ENCODE measurements at places on chromosomes 16 and 17. TPM values are rescaled to one million over a fixed set of nuclear protein-coding genes. Genes with fewer than 3 reads are reported as not detected.

DNA sequence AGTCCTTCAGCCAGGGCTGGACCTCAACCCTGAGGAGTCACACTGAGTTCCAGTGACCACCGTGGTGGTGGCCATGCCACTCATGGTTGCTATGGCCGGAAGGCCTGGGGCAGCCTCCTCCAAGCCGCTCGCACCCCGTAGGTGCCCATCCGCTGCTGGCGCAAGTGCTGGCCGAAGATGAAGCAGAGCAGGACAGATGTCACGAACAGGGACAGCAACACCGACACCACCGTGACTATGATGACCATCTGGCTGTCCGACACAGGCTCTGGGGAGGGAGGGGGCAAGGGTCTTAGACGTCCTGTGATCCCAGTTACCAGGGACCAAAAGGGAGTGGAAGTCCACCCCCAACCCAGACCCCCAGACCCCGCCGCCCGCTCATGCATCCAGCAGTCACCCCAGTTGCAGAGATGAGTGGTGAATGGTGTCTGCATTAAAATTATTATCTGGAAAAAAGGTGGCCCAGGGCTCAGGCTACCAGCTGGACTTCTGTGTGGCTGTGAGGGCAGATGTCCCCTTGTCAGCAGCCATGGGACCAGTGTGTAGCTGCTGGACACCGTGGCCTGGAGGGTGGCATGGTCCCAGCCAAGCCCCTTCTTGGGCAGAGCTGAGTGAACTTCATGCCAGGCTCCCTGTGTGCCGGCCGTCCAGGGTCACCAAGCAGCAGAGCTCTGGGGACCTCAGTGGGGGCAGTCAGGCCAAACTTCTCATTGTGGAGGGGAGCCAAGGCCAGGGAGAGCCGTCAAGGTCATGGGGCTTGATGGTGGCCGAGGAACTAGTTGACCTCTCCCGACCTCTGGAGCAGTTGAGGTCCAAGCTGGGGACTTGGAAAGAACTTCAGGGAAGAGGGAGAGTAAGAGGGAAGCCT is 4.7 kb downstream of the PRR29 start:
- DNase-seq, result no peak

DNA sequence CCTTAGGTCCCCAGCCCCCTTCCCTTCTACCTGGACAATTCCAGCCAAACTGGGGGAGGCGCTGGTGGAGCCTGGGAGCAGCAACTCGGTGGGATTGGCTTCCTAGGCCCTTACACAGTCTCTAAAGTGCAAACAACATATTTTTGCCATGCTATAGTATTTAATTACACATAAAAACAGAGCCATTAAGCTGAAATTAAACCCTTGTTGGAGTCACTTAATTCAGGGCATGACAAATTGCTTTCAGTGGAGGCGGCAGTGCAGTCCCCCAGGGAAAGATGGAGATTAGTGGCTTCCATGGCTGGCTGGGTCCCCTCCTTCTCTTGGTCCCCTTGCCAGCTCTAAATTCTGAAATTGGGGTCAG is 17.3 kb downstream of the IGFBP4 start:
- DNase-seq, result no peak

Gene PRR35
- total RNA-seq, result not detected

DNA sequence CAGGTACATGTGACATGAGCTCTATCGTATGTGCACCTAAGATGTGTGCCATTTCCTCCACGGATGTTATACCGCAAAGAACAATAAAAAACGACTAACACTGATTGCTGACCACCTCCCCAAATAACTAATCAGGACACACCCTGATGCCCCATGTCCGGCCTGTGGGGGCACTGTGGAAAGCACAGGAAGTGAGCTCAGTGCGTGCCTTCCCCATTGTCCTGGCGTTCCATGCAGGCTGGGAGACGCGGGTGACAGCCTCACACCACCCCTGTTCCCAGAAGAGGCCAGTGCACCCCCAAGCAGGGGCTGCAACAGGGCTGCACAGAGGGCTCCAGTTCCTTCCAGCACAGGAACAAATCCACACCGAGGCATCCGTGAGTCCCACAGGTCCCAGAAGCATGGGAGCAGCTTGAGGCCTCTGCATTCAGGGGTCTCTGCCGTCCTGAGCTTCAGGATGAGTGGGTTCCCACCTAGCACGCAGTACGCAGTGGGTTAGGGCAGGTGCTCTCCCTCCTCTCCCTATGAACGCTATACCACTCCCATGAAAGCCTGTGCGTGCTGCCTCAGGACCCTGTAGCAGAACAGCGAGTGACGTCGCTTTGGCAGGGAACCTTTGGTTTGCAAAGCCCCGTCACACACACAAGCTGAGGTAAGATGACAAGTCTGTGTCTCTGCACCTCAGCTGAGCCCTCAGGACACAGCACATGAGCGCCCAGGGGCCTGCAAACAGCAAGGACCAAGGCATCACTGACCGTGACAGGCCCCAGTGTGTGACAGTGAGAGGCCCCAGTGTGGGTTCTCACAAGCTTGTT is 117.7 kb downstream of the ZNF778 start:
- no peak for DNase-seq

DNA sequence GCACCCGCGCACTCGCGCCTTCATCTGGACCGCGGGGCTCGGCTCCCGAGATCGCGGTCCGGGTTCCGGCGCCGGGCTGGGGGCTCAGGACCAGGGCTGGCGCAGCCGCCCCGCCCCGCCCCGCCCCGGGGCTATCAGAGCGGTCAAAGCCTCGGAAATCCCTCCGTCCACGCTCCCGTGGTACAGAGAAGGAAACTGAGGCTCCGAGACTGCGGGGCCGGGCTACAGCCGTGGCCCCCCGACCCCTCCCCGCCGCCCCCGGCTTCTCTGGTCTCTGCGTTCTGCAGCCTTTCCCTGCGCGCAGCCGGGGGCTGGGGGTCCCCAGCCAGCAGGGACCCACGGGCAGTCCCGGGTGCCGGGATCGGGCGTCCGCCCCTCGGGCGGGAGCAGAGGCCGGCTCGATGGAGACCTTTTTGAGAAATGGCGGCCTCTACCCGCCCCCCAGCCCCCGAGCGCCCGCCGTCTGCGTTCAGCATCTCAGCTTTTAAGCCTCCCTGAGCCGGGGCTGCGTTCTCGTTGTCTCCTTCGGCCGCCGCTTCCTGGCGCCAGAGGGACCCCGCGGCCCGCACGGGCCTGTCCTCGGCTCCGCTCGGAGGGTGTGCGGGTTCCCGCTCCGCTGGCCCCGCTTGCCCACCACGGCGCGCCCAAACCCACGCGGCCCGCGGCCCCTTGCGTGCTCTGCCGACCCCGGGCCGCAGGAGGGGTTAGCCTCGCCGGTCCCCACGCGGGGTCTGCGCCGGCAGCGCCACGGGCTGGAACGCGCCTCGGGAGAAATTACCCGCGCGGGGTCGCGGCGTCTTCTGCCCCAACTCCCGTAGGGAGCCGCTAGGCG is 1.5 kb upstream of the NPTX1 start:
- no peak for DNase-seq

- peak; percentile 34 for DNase-seq
Measured at GRCh38 chr16:87065446-87066132, 251.6 kb downstream of the C16orf95 start.

Gene HOXB1
- total RNA-seq, result 0.31 TPM

Gene KRTAP4-6
- not detected for total RNA-seq

Gene PRR29
- total RNA-seq, result 3.5 TPM

DNA sequence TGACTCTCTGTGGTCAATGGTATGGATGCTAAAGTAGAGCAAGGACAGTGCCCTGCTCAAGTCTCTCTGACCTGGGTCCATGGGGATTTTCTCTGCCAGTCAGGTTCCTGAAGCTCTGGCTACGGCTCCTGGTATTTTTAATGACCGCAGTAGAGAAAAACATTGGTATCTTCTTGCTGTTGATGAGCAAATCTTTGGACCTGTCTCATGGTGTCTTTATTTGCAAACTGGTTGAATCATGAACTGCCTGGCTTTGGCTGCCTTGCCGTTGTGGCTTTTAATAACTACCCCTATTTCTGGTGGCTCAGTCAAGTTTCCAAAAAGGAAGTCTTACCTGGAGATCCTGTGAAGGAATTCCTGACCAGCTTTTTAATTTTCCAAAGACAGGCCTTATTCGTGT is 8.7 kb downstream of the FAM234A start:
- DNase-seq, result no peak

DNA sequence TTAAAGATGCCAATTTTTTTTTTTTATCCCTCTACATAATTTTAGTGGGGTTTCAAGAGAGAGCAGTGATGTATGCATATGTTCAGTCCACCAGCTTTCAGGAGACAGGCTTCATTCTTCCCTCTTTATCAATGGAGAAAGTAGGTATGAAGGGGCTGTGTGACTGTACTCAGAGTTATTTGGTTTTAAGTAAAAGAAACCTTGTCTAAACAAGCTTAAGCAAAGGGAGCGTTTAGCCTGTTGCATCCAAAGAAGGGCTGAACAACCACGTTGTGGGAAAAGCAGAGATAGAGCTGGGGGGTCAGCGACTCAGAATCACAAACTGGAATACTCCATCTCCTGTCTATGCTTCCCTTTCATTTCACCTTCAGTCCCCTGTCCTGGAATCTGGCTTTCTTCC is 50.4 kb upstream of the HAS3 start:
- DNase-seq, result no peak

DNA sequence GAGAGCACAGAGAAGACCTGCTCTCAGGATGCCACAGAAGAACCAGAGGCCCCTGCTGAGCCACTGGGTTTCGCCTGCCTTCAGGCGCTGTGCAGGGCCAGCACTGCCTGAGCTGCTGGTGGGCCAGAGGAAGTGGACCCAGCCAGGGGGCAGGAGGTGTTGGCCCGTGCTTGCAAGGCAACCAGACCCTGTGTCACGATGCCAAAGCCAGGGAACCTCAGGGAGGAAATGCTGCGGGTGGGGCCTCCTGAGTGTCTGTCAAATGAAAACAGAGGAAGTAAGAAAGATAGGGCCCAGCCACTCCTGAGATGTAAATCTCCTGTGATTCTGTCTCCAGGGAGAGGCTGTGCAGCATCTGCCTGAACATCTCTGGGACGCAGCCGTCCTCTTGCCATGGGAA is 58.1 kb upstream of the ADORA2B start:
- no peak for DNase-seq

Gene SLC38A8
- not detected for total RNA-seq

DNA sequence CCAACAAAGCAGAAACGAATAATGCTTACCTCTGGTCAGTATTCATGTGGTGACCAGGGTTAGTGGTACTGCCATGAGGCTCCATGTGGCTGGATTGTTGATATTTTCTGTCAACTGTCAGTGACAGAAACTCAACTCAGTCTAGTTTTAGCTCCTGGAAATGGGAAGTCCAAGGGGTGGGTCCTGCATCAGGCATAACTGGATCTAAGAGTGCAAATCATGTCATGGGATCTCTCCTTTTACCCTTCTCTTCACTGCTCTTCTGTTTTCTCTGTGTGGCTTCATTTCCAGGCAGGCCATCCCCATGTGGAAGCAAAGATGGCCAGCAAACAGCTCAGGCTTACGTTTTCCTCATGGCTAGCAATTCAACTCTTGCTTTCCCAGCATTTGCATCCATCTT is 39.0 kb upstream of the DHX40 start:
- DNase-seq, result no peak

DNA sequence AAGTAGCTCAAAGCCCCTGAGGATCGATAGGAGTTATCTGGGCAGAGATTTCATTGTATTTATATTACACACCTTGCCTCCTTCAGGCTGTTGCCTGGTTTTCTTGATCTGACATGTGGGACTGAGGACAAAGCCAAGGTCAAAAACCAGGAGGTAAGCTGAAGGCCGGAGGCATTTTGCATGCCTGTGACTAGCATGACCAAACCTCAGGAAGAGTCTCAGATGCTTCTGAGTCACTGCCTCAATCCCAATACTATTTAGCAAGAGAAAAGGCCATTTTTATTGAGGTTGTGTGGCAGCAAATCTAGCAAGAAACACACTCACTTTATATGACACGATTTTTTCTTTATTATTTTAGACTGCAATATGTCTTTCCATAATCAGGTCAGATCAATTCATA is 968.1 kb downstream of the CDH11 start:
- DNase-seq, result no peak

DNA sequence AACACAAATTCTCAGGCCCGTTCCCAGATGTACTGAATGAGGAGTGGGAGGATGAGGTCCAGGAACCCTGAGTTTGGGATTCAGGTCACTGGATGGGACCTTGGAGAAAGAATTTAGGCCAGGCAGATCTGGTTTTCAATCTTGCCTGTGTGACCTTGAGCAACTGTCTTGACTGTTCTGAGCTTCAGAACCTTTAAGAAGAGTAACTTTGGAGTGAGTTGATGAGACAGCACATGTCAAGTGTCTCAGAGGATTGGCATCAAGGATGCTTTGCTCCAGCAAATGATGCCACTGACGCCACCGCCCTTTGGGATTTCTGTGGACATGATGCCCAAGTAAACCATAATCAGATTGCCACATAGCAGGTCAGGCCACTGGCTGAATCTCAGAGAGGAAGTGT is 56.2 kb upstream of the DNAJA2 start:
- no peak for DNase-seq

- DNase-seq, result no peak
Measured at GRCh38 chr17:81641825-81642489, 5.0 kb downstream of the TSPAN10 start.

Gene YWHAE
- 492 TPM for total RNA-seq

GRCh38 chr17:83076938-83077337 is 2.5 kb upstream of the METRNL start:
- no peak for DNase-seq

Gene CA4
- total RNA-seq, result 1.5 TPM

Gene SMTNL2
- total RNA-seq, result 2.0 TPM

DNA sequence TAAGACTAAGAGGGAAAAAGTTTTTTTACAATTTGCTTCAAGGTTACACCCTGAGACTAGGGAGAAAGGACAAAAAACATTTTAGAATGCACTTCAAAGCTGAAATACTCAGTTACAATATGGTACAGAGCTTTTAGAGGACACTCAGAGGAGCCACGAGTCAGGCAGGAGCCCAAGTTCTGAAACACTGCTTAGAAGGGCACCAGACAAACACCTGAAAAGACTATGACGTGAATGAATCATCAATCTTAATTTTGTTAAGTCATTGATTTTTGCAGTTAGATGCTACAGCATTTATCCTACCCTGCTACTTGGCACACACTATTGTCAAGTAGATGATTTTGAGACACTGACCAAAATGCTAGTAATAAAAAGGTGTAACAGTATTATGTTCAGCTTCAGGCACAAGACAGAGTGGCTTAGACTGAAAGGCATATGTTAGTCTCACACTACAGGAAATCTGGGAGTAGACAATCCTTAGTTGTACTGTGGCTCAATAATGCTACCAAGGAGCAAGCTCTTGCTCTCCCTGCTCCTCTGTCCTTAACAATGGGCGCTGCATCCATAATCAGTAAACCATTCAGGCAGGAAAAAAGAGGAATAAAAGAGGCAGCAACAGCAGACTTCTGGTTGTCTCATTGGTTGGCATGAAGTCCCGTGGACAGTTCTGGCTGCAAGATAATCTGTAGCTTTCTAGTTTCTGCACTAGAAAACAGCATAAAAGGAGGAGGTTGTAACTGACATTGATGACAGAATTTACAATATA is 151.8 kb downstream of the ABCA8 start:
- no peak for DNase-seq

Gene SOX9
- 21.4 TPM for total RNA-seq

GRCh38 chr17:79655672-79656290 is 44.9 kb upstream of the RBFOX3 start:
- DNase-seq, result peak; percentile 32

GRCh38 chr16:89924297-89924924 is 1.3 kb downstream of the TUBB3 start:
- DNase-seq, result peak; percentile 57

Gene TXNDC17
- 89.4 TPM for total RNA-seq
